ENCODE measurements at places on chromosomes 5 and 9.

GRCh38 chr9:78668148-78668832, 371.4 kb downstream of the PSAT1 start:
- DNase-seq: peak; percentile 90

DNA sequence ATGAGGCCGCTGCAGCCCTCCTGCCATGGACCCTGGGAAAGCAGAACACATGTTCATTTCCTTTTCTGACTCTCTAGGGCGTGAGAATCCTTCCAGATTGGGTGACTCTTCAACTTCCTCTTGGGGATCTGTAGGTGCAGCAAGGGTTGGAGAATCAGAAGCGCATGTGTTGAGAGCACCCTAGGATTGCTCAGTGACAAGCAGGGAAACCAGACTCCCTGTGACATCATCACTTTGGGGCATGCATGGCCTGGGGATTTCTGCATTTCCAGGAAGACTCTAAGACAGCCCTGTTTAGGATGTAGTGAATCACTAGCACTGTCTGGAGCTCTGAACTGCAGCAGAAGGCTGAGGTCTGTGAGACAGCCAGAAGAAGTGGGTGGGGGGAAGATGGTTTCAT, 15.1 kb upstream of the LCP2 start:
- DNase-seq: peak; percentile 5

DNA sequence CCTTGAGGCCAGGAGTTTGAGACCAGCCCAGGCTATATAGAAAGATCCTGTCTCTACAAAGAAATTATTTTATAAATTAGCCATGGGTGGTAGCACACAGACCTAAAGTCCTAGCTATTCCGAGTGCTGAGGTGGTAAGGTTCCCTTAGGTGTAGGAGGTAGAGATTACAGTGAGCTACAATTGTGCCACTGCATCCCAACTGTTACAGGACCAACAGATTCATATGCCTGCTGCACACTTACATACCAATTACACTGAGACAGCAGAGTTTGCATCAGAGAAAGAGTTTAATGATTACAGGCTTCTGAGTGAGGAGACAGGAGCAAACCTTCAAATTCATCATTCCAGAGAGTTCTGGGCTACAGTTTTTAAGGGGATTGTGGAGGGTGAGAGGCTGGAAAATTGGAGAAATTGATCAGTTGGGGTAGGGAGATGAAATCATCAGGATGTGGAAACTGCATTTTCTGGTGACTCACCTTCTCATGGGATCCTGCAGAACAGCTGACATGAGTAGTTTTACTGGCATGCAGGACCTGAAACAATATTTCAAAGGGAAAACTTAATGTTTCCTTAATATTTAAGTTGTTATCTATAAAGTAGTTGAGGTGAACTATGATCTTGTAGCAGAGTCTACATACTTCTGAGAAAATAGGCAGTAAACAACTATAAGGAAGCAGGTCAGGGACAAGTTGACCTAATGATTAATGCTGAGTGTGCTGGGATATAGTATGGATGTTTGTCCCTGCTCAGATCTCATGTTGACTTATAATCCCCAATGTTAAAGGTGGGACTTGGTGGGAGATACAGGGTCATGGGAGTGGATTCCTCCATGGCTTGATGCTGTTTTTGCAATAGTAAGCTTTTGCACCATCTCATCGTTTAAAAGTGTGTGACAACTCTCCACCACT, 54.7 kb downstream of the ANXA2R start:
- DNase-seq: peak; percentile 74

- DNase-seq: no peak
These were observed 185.9 kb downstream of the DMRT2 start for GRCh38 chr9:1236061-1236460.

GRCh38 chr5:88782571-88782970, 100.4 kb downstream of the MEF2C start:
- no peak for DNase-seq

GRCh38 chr9:18438300-18438925, 35.5 kb upstream of the ADAMTSL1 start:
- DNase-seq: no peak

Measured in foreskin keratinocyte (primary cell).